Suppressor macrophage treated with lipopolysaccharide for 1 hour (primary cell): ENCODE measurements at places on chromosomes 1 and 21.
A peak's percentile ranks its signal among the peaks of the same experiment; 100 is the strongest.

DNA sequence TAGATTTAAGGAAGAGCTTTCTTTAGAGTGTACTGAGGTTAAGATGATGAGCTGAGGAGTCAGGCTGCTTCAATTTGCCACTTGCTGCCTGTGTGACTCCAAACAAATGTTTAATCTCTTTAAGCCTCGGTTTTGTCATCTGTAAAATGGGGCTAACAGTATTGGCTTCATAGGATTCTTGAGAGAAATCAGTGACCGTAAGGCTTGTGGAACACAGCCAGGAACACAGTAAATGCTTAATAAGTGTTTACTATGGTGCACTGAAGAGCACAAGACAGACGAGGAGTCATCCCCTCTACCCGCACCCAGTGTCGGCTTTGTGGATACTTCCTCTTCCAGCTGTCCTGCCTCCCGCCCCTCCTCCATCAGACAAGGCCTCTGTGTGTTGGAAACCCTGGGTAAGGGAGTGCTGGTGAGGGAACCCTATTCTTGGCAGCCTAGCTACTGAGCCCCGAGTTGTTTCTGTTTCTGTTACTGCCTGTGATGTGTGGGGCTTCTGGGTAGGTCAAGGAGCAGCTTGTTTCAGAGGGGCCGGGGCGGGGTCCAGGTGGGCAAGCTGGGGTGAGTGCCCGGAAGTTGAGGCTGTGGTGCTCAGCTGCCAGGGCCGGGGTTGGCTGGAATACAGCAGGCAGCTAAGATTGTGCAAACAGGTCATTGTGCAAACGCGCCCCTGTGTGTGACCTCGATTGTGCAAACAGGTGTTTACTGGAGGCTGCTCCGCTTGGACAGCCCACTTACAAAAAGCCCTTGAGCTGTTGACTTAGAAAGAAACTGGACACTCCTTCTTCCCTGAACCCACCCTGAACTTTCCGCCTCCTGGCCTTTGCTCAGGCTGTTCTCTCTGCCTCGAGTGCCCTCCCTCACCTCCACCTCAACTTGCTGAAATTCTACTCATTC is 4.0 kb upstream of the CSF3R start:
- peak; percentile 95 for DNase-seq

DNA sequence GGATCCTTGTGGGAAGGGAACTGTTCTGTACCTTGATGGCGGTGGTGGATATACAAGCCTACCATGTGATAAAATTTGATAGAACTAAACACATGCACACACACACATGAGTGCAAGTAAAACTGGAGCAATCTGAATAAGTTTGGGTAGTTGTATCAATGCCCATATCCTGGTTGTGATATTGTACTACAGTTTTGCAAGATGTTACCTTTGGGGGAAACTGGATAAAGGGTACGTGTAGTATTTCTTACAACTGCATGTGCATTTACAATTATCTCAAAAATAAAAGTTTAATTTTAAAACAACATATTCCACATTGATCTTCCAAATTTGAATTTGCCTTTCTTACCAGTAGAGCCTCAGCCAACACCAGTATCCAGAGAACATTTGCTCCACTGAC is 99.6 kb downstream of the DTL start:
- no peak for DNase-seq

- DNase-seq: no peak
Observed at GRCh38 chr1:203213126-203213525, 16.3 kb downstream of the CHIT1 start.

DNA sequence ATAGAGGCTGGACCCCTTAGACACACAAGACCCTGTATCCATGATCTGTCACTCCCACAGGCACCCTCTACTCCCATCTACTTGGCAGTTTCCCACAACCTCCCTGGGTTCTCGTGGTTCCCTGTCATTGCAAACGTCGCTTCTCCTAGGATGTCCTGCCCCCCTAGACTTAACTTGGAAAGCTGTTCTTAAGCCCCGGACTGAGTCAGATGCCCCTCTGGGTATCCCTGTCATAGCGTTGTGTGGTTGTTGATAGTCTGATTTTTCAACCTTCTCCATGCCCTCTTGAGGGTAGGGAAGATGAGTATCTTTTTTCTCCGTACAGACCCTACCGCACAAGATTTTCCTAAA is 11.8 kb downstream of the RCC1 start:
- DNase-seq: no peak

- DNase-seq: no peak
Observed at GRCh38 chr1:87108814-87109411, 194.5 kb downstream of the HS2ST1 start.

DNA sequence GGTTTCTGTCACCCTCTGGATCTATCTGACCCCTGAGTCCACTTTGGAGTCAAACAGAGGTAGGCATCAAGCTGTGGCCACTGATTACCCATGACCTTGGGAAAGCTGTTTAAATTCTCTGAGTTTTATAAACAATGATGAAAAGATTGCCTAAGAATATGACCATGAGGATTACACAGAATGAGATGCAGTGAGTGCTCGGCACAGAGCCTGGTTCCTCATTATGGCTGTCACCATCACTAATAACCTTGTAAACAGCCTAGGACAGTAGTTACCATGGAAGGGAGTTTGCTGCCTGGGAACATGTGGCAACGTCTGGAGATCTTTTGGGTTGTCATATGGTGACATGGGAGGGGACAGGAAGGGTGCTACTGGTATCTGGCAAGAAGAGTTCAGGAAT is 248.3 kb upstream of the KAZN start:
- DNase-seq: no peak

- no peak for DNase-seq
Observed at GRCh38 chr1:104795931-104796330, 1046.2 kb downstream of the AMY1C start.

GRCh38 chr1:228830185-228830953 is 95.1 kb downstream of the RHOU start:
- DNase-seq: no peak

DNA sequence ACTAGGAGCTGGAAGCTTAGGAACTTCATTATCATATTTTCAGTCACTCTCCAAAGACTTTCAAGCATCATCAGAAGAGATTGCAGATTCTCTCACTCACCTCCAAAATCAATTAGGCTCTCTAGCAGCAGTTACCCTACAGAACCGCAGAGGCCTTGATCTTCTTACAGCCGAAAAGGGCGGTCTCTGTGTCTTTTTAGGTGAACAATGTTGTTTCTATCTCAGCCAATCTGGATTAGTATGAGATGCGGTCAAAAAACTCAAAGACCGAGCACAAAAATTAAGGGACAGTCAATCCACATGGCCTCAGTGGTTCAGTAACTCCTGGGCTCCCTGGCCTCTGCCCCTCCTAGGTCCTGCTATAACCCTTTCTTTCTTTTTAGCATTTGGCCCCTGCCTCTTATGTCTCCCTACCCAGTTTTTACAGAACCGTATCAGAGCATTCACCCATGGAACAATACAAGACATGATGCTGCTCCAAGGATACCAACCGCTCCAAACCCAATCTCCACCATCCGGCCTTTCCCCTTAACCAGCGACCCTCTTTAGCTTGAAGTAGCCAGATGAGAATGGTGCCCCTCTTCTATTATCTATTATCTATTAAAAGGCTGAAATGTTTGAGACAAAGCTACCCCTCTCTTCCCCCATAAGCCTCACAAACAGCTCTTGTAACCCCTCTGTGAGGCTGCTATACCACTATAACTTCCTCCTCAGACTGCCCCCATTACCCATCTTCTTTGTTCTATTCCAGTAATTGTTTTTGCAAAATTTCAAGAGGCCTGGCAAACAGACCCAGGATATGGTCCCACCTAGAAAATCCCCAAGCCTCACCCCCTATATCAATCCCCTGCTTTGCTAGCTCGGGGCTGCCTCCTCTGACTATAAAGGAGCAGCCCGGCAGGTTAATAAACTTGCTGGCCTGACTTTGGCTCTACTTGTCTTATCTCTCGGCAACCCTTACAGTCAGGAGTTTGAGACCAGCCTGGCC is 18.7 kb upstream of the CA6 start:
- DNase-seq: no peak

DNA sequence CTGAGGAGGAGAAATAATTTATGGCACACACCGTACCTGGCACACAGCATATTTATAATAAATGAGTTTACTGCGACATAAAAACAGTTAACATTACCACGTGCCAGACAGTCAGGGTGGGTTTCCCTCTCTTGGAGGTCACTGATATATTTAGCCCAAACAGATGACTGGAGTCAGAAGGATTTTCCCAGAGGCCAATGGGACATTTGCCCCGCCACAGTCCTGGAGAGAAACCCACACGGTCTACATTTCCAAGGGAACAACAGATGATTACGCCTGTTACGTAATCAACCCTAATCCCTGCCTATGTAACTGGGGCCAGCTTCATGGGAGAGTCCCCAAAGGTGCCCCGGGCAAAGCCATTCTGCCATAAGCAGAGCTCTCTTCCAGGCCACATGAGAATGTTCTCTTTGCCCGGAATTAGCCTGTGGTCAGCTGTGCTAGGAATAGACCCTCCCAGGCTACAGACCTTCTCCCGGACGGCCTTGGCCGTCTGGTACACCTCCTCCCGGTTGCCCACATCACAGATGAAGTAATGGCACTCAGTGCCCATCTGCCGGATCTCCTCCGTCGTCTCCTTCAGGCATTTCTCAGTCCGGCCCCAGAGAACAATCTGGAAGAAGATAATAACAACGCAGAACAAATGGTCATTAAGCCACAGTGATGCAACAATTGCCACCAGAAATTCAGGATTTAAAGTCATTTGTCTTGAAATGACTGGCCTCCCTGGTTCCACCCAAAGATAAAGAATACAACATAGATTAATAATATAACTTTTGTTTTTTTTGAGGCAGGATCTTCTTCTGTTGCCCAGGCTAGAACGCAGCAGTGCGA is 37.7 kb downstream of the DHRS3 start:
- DNase-seq: no peak

GRCh38 chr1:160453443-160453842 is 53.1 kb downstream of the VANGL2 start:
- no peak for DNase-seq

DNA sequence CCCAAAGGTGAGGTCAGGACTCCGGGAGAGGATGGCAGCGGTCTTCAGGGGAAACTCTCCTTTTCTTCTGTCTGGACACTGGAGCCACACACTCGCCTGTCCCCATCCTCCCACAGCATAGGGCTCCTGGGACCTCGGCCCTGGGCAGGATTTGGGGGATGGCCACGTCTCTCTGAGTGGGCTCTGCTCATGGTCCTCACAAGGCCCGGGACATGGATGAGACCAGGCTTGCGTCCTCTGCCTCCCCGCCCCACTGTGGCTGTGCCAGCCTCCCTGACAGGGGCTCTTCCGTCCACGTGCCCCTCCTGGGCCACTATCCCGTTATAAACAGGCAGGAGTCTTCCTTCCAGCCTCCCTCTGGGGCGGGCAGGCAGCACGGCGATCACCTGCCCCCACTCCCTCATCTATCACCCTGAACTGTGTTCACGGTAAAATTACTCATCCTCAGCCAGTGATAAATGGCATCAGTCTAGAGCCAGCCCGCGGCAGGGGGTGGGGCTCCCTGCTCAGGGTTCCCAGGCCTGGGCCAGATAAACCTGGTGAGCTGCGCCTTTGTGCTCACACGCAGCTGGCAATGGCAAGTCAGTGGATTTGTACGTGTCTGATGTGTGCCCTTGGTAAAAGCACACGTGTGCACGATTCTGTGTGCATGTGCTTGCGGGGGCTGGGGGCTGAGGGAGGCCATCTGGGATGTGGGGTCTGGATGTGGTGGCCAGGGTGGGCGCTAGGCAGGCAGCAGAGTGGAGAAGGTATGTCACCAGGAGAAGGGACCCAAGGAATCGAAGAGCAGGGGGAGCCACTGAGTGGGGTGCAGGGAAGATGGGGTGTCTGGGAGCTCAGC is 12.6 kb upstream of the SAMD11 start:
- no peak for DNase-seq

GRCh38 chr1:37010011-37010410 is 24.3 kb downstream of the GRIK3 start:
- no peak for DNase-seq

GRCh38 chr1:39683591-39684312 is 7.5 kb downstream of the HPCAL4 start:
- no peak for DNase-seq

- no peak for DNase-seq
Observed at GRCh38 chr1:111551623-111552411, 48.4 kb upstream of the ADORA3 start.

DNA sequence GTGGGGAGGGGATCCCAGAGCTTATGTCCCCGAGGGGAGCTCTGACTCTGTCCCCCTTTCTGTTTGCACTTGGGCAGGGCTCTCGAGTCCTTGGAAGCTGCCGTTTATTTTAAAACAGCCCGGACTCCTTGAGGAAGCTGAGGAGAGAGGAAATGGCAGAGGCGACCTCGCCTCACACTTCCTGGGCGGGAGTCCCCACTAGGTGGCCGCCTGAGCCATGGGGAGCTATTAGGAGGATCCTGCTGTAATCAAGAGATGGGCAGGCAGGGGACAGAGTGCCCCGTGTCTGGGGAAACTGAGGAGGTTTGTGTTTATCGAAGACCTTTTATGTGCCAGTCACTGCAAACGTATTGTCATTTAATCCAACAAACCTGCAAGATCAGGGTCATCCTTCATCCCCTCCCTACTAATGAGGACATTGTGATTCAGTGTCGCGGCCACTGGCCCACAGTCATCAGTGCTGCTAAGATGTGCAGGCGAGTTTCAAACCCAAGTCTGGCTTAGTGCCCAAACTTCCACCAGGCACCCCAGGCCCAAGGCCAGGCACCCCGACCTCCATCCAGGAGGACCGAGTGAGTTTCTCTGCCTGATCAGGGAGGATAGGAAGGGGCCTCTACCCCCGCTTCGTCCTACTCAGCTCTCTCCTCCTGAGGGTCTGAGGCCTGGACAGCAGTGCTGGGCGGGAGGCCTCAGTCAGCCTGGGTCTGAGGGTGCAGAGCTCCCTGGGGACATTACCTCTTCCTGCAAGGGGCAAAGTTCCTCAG is 316.9 kb upstream of the VAMP3 start:
- peak; percentile 69 for DNase-seq

- no peak for DNase-seq
Observed at GRCh38 chr21:38129711-38130110, 127.1 kb upstream of the KCNJ15 start.

DNA sequence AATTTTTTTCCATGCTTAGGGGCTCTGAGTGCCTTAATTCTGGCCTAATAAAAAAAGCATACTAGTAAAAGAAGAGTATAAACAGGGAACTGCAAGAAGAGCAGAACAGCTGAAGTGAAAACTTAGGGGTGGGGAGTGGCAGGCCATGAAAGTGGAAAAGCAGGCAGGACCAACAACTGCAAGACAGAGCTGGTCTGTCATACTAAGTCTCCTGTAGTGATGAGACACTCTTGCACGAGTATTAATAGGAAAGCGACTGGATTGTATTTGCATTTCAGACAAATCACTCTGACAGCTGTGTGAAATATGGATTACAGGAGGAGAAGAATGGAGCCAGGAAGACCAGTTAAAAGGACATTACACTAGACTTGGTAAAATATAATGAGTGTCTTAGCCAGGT is 449.9 kb downstream of the NUF2 start:
- no peak for DNase-seq
